ENCODE measurements at places on chromosomes 3 and 15.

DNA sequence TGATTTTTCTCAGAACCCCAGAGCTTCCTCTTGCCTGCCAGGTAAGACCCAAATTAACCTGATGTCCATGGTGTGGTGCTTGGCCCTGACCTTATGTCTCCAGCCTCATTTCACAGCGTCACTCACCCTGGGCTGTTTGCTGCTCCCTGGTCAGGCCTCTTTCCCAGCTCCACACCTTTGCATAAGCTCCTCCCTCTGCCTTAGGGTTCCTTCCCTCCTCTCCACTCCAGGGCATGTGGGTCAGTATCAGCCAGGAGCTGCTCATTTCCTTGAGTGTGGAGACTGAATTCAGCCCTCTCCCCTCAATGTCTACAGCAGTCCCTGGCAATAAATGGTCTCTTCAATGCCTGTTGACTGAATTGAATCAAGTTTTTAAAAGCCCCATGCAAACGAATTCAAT lies 75.6 kb upstream of the ANKRD34C start:
- no peak for DNase-seq

- no peak for DNase-seq
Measured at GRCh38 chr15:35689266-35689665, 143.3 kb upstream of the DPH6 start.

GRCh38 chr3:45509038-45509767 lies 85.3 kb upstream of the LIMD1 start:
- DNase-seq: peak; percentile 59

DNA sequence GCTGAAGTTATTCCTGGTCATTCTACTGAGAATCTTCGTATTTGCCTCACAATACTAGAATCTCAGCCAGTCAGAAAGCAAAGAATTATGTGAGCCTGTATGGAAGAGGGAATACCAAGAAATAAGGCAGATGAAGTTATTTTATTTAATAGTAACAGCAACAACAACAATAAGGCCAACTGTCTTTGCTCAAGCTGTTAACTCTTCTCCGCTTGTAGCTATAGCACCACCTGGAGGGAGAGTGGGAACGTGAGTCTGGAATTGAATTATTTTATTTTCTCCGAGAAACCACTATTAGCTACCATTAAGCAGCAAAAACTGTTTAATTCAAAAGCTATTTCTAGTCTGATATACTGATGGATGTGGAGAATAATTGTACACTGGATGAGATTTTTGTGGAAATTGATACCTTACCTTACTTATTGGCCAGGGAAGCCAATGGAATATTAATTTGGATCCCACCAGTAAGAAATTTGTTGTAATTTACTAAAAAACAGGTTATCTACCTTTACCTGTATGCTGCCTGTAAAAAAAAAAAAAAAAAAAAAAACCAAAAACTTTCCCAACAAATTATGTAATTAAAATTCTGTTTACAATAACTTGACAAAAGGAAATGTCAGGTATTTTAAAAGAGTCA lies 50.1 kb downstream of the CALML4 start:
- no peak for DNase-seq

DNA sequence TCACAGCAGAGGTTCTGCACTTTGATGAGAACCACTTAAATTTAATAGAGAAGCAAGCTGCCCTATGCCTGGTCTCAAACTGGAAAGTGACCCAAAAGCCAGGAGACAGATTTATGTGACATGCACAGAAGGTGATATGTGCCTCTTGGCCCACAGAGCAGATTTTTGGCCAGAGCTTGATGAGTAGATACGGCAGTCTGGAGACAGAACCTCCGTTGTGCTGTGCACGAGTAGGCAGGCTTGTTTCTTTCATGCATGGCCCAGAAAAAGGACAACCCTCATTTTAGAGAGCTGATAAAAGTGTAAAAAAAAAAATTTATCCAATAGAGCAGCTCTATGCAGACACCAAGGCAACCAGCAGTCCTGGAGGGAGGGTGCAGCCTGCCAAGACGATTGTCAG lies 423.1 kb downstream of the CNTN6 start:
- DNase-seq: no peak

- DNase-seq: peak; percentile 49
Measured at GRCh38 chr3:195587824-195588223, 4.1 kb upstream of the APOD start.

- DNase-seq: no peak
Measured at GRCh38 chr3:69226071-69226470, 103.7 kb upstream of the LMOD3 start.

DNA sequence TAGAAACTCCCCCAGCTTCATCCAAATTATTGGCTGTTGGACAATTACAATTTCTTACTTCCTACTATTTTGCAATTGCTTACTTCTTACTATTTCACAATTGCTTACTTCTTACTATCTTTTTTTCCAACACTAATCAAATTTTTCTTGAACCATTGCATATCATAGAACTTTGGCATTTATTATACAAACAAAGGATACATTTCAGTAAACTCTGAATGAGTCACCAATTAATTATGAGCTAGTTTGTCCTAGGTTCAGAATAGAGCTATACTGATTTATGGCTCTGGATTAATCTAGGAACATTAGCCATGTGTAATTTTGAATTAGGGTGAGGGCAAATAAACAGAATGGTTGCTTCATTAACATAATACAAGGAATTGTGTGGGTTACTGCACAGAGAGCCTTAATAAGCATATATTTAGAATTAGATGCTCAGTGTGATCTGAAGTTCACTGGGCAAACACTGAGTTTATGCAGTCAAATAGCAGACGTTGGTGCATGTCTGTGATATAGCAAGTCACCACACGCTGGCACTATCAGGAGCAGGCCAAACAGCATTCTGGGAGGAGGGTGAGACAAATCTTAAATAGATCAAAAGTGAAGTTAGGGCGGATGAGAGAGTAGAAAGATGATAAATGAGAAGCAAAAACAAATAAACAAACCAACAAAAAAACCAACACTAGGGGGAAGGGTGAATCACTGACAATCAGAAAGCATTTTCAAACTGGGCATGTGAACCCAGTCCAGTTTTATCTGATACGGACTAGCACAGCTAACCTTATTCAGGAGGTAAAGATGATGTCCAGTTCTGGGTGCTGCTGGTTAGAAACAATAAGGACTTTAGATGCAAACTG lies 21.5 kb downstream of the GABRR3 start:
- DNase-seq: no peak
